Foreskin keratinocyte (primary cell): ENCODE measurements at places on chromosomes 5 and 9.

DNA sequence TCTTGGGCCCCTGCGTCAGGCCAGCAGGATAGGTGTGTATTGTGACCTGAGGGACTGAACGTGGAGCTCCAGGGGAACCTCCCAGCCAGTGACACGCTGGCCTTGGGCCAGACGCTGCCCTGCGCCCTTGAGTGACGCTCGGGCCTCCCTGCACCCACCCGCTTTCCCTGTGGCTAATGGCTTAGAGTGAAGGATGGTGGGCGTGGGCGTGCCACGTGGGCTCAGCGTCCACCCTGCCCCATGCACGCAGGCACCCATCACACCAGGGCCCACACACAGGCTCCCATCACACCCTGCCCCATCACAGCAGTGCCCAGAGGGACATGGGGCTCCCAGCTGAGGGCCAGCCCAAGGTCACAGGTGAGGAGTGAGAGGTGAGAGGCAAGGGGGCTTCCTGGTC lies 5.1 kb upstream of the FUT7 start:
- no peak for DNase-seq

- DNase-seq = peak; percentile 10
These were observed 27.1 kb upstream of the MLLT3 start for GRCh38 chr9:20649381-20649780.

DNA sequence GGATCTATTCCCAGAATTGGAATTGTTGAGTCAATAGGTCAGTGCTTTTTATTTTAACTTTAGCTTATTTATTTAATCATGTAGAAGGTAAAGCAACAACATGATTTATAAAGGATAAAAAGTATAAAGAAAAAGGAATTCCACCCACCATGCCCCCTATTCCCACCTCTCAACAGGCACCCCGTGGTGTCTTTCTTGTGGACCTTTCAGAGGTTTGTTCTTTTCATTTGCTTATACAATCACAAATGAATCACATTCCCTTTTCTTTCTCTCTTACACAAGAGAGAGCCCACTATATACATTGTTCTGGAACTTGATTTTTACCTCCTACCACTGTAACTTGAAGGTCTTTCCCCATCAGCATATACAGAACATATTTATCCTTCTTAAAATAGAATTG lies 37.2 kb upstream of the SMIM32 start:
- no peak for DNase-seq

- no peak for DNase-seq
These were observed 779.4 kb upstream of the CDH6 start for GRCh38 chr5:30414078-30414477.

DNA sequence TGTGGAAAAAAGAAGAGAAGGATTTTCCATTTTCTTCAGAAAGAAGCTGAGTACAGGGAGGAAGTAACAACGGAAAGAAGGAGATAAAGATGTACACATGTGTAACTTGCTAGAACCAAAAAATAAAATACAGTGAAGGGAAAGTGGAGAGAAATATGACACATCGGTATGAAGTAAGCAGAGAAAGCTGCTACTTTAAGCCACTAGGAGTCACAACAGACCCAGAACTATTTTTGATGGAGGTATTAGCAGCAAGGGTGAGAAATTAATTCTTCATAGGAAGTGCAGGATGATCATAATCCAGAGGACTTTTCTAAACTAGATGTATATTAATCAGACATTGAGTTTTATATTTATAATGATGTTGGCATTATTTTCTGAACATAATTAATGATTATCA lies 88.5 kb downstream of the FAM174A start:
- DNase-seq = no peak

DNA sequence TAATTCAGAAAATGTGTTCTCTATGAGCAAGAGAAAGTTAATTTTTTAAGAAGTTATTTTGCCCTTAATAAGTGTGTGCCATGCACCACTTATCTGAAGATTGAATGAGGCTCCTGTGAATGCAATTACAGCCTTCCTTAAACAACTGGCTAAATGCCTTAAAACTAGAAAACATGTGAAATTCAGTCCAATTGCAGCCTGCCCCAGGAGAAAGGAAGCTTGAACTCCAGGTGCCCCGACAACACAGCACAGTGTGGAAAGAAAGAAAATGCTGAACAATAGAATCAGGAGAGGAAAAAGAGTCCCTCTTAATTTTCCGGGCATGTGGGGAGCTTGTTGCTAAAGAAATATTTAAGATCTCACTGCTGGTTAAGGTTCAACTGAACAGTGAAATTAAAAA lies 8.8 kb downstream of the LHFPL2 start:
- no peak for DNase-seq

DNA sequence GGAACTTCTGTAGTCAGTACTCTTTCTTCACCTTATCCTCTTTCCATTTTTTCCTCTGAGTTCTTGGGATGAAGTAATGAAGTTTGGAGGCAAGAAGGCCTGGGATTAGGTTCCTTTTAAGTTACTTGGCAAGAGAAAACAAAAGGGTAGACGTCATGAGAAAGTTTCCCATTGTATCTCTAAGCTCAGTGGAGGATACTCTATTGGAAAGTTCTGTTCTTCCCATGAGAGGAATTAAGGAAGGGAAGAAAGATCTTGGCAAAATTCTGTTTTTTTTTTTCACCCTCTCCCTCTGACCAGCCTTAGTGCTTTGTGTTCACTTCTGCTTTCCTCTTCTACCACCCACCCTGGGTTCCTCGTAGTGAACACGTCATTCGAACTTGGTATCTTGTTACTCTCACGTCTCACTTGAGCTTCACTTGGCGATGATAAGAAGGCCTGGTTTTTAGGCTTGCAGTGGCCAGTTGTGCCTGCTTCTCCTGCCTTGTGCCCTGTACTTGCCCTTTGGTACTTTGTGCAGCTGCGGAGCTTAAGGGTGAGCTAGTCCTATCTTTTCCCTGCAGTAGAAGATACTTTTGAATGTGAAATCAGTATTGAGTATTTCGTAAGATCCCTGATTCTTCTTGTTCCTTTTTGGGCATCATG lies 67.0 kb downstream of the ARHGAP26 start:
- DNase-seq = no peak

GRCh38 chr9:87853876-87854579 lies 28.6 kb upstream of the SPATA31E1 start:
- DNase-seq = no peak

DNA sequence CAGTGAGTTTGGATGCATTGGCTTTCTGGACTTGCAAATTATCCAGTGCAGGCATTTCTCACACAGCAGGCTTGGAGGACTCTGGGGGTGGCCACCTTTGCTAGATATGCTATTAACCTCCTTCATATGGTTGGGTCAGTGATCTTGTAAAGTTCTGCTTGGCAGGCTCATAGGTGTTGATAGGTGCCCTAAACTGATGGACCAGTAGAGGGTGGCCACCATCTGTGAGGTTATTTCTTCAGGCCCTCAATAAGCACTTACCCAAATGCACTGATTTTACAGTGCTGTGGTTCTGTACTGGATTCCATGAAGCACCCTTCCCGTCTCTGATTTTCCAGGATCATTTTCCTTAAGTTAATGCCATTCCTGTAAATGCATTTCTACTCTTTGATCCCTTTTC lies 216.3 kb downstream of the COMMD10 start:
- no peak for DNase-seq

DNA sequence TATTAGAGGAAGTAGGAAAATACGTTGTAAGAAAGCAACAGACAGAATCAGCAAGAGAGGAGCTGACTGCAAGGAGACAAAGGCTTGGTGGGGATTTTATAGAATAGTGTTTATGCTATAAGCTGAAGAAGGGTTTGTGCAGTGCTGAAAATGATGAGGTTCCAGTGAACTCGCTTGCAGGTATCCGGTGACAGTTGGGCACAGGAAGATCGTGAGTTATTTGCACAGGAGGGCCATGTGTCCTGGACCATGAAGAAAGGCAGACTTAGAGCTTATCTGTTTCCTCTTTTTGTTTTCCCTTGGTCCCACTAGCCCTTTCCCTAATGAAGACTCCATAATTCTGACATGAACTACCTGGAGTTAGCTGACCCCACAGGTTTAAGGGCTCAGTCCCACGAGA lies 61.4 kb downstream of the NXNL2 start:
- no peak for DNase-seq

- no peak for DNase-seq
These were observed 279.0 kb downstream of the AUH start for GRCh38 chr9:91082731-91083130.

- no peak for DNase-seq
These were observed 429.6 kb upstream of the ZNF608 start for GRCh38 chr5:125176005-125176390.

DNA sequence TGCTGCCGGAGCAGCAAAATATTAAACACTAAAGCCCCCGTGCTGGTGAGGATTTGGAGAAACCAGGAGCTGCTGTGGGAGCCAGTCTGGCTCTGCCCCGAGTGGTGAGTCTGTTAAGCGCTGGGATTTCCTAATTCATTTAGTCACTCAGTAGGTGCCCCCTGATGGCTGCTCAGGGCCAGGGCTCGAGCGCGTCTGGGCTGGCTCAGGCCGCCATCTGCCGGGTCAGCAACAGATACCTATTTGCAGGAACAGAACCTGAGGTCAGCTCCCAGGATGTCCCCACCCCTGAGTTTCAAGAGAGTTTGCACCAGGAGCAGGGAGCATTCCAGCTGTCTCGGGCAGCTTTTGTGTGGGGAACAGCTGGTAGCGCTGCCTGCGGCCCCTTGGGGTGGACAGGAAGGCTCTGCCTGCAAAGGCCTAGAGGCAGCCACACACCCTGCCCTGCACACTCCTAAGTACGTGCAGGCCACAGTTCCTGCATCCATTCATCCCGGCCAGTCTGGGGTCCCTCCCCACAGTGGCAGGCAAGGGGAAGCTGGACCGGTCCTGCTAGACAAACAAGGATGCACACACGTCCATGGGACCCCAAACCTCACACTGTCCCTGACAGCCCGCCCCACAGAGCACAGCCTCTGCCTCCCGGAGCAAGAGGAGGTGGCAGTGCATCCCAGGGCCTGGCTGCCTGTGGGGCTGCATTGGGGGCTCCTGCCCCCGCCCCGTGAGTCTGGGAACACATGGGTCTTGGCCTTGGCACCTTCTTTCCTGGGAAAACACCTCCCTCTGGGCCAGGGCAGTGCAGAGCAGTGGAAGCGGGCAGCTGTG lies 83.7 kb downstream of the ADAMTS2 start:
- no peak for DNase-seq

DNA sequence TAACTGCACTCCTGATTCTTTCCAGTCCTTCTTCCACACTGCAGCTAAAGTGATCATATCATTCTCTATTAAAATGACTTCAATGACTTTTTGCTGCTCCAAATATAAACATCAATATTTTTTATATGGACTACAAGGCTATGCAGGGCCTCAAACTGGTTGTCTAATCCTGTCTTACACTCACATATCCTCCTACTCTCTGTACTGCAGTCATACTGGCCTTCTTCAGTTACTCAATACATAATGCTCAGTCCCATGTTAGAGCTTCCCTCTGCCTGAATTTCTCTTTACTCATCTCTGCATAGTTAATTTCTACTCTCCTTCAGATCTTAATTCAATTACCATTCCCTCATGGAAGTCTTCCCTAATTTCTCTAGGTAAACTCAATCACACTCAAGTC lies 3.4 kb downstream of the MEIKIN start:
- DNase-seq = no peak

DNA sequence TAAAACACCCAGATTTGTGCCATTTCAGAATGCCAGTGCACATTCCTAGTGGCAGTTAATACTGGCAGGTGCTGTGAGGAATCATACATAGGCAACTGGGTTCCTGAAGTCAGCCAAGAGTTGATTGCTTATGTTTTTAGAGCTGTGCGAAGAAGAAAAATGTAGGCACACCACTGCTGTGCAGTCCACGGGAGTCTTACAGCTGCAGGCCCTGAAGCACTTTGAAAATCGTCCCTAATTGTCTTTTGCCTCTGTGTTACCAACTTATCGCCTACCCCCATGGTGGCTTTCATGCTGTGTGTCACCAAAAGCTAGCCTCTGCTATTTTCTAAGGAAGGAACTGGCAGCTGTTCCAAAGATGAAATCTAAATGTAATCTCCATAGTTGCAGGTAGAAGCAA lies 263.9 kb downstream of the ARRDC3 start:
- DNase-seq = no peak

- DNase-seq = no peak
These were observed 132.8 kb upstream of the RAI14 start for GRCh38 chr5:34523387-34523726.

DNA sequence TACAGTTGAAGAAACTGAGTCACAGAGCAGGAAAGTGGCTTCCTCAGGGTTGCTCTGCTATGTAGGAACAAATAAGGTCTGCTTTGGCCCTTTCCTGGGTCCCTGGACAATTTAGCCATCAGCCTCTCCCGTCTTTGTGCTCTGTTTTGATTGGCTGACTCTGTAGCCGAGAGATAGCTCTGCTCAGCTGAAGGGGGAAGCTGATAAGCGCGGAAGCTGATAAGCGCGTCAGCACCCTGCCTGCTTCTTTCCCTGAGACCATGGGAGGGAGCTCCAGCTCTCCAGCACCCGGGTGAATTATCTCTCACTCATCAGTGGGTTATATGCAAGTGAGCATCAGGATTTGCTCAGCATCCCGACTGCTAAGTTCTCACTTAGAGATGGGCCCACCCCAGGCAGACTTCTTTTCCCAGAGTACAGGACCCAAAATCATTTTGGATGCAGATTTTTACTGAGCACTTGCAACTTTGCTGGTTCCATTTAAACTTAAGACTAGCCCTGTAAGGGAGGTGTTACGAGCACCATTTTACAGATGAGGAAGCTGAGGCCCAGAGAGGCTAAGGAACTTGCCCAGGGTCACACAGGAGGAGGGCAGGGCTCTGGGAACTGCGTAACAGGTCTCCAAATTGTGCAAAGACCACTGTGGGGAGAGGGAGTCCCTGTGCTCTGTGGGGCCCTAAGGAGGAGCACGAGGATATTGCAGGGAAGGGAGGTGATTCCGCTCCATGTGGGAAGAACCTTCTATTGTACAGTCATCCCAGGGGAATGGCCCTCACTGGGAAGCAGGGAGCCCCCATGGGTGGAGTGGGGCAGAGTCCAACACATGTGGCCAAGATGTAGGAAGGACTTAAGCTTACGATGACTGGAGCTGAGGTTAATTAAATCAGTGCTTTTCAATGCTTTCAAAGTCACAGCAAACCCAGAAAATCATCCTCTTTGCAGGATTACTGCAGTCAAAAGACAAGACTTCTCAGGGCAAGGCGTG lies 83.7 kb upstream of the ORM1 start:
- DNase-seq = no peak

GRCh38 chr9:755454-756381 lies 85.8 kb upstream of the DMRT1 start:
- peak; percentile 78 for DNase-seq

DNA sequence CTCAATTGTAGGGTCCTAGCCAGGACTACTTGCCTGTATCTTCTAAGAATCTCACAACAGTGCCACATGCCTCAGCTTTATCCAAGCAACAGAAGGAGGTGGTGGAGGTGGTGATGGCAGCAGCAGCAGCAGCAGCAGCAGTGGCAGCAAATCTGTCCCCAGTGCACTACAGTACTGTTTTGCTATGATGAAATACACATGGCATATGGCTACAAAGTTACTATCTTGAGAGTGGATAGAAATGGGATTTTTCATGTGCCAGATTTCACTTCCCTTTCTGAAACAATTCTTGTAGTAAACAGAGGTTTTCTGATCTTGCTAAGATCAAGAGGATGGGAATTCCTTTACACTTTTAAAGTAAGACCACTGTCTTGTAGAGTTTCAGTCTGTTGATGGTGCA lies 8.1 kb upstream of the CYSTM1 start:
- no peak for DNase-seq
